GM06990 (cell line): ENCODE measurements at places on chromosomes 5 and 9.
A peak's percentile ranks its signal among the peaks of the same experiment; 100 is the strongest.

DNA sequence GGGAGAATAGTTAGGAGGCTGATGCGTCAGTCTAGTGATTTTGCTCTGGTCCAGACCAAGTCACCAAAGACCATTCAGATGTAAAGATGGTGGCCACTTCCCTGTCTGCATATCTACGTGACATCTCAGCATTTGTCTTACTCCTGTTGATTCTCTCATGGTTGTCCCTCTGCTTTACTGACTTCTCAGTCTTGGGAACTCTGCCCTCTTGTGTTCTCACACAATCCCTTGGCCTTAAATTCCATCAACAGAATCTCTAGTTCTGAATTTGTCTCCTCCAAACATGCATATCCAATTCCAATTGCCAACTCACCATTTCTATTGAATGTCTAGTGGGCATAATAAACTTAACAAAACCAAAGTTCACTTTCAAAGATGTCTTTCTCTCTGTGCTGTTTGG is 147.8 kb downstream of the SLC24A2 start:
- no peak for DNase-seq

GRCh38 chr5:91848453-91848852 is 465.3 kb upstream of the ARRDC3 start:
- no peak for DNase-seq

GRCh38 chr5:137361280-137361679 is 137.8 kb downstream of the SPOCK1 start:
- DNase-seq: no peak

DNA sequence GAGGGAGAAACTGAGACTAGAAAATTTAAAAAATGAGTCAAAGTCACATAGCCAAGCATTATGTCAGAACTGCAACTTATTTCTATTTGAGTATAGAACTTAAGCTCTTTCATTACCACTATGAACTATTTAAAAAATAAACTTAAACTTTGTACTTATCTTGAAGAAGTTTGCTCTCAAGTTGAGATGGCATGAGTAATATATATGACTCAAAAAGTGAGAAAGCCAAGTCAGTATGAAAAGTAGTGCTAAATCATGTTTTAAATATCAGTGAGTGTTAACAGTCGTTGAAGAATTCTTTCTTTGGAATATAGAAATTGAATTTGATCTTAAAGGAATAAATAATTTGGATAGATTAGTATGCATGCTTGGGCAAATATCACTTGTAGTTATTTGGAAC is 36.3 kb upstream of the CDH10 start:
- no peak for DNase-seq

GRCh38 chr5:107618242-107618641 is 52.5 kb downstream of the EFNA5 start:
- no peak for DNase-seq

- DNase-seq: no peak
These were observed 225.6 kb downstream of the SPOCK1 start for GRCh38 chr5:137273511-137273910.

DNA sequence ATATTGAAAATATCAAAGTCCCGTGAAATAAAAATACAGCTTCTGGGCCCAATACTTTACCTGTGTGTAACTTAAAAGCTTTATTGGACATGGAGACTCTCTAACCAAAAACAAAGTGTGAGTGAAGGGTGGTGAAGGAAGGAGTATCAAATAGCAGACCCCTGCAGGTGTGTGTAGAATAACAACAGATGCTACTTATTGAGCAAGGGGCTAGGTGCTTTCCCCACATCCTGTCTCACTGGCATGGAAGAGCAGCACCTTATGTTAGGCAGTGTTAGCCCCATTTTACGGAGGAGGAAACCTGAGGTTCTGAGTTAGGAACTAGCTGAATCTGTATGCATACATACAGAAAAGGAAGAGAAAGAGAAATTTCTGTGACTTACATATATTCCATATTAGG is 21.8 kb downstream of the SLIT3 start:
- no peak for DNase-seq

DNA sequence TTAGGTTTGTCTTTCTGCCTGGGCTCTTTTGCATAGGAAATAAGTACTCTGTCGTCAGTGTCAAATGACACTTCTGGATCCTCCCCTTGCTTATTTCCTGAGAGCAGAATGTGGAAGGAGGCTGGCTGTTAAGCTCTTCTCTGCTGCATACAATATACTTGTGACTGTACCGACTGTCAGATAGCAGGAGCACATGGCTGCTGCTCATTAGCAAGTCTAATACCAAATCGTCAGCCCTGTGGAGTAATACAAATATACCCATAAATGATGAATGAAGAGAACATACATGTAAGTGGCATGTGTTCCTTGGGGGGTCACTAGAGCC is at the start of gene GPR151:
Gene GPR151, minus strand, starts transcription at position 40 of the 325 bp plus-strand sequence. CDS start 77 bp downstream, outside the sequence.
- no peak for DNase-seq

GRCh38 chr5:72065751-72066255 is 41.5 kb upstream of the MAP1B start:
- no peak for DNase-seq

DNA sequence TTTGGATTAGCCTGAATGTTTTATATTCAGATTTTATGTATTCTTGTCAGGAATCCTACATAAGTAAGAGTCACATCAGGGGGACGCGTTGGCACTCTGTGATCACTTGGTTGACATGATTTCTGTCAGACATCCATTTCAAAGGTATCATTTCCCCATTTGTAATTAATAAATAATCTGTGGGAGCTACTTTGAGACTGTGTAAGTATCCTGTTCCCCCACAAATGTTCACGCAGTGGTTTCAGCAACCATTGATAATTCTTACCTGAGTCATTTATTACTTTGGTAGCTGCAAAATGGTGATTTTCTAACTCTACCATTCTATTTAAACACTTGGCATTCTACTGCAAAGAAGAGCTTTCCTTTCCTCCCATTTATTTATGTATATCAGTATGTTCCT is 56.9 kb upstream of the TBC1D2 start:
- no peak for DNase-seq

GRCh38 chr5:622359-622758 is 10.2 kb downstream of the CEP72 start:
- no peak for DNase-seq

- DNase-seq: no peak
These were observed 658 bp downstream of the PDCD1LG2 start for GRCh38 chr9:5510989-5511388.

DNA sequence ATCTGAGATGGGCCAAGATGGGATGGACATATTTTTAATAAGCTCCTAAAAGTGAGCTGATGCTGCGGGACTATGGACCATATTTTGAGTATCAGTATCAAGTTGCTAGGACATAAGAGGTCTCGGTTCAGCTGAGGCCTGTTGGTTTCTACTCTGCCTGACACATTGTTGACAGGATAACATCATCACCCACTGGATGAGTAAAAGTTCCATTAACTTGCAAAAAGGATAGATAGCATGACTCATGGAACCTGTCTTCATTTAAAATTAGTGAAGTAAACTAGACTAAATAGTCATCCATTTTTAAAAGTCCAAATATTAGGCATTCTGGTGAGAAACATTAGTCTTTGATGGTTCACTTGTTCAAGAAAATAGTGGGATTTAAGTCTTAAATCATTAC is 33.3 kb downstream of the PARP8 start:
- DNase-seq: no peak

- no peak for DNase-seq
These were observed 8.8 kb upstream of the CEP72 start for GRCh38 chr5:603081-603998.

- no peak for DNase-seq
These were observed 825.0 kb downstream of the TLR4 start for GRCh38 chr9:118529210-118529609.

DNA sequence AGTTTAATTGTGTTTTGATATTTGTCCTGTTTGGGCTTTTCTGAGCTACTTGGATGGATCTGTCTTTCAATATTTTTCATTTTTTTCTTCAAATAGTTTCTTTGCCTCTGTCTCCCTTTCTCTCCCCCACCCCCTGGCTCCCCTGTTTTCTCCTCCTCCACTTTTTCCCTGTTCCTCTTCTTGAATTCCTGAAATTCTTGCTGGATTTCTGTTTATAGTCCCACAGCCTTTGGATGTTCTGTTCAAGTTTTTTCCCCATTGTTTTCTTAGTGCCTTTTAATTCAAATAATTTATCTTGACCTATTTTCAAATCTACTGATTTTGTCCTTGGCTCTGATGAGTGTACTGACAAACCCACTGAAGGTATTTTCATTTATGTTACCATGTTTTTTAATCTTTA is 113.0 kb downstream of the VPS13A start:
- no peak for DNase-seq

DNA sequence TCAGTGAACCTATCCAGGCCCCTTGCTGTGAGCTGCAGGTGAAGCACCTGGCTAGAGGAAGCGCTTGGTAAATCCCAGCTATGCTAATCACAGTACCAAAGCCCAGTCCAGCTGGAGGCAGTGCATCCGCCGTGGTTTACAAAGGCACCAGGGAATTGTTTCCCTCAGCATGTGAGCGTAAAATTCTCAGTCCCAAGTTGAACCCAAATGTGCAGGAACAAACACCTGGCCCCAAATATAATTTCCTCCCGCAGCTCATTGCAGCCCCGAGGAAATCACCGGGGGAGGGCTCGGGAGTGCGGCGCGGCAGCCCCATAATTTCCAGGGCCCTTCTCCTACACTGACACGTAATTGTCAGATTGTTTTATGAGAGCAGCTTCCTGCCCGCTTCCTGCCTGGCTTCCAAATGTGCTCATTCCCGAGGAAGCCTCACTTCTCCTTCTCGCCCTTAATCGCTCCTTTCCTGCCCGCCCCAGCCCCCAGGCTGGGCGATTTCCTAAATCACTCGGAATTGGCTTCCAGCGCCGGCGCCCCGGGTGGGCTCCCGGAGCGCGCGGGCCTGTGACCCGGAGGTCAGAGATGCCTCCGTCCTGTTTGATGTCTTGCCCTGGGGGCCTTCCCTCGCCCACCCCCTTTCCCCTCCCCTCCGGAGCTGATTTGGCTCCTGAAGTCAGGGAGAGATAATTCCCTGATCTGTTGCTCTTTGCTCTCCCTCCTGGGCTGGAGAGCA is 134.4 kb downstream of the FGF1 start:
- no peak for DNase-seq

DNA sequence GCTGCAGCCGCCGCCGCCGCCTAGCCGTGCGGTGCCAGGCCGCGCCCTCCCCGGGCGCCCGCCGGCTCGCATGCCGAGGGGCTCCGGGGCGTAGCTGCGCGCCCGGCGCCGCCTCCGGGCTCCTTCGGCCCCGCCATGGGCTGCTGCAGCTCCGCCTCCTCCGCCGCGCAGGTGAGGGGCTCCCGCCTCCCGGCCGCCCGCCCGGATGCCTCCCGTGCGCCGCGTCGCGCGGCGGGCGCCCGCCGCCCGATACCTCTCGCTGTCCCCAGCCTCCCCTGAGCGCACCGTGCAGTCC is 230 bp downstream of the SLC44A1 start:
- DNase-seq: no peak

DNA sequence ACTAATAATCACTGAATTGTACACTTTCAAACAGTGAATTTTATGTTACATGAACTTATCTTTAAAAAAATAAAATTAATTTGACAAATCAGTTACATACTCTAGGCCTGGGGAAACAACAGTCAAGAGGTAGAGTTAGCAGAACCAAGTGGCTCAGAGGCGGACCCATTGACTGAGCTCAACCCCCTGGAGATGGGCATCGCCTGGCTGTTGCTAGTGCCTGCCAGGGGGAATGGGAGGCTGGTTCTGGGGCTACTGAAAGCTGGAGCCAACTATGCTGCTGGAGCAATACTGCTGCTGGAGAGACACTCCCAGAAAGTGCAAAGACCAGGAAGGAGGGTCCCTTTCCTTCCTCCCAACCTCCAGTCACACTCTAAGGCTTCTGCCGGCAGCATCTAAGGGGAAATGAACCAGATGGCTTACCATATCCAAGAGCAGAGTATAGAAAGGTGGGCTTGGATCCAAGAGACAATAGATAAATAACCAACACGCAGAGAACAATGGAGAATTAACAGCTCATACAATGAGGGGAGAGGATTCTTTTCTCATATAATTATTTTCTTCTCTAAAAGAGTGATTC is 40.3 kb upstream of the ANKRD55 start:
- DNase-seq: no peak

GRCh38 chr9:107841076-107841475 is 351.5 kb upstream of the KLF4 start:
- no peak for DNase-seq

DNA sequence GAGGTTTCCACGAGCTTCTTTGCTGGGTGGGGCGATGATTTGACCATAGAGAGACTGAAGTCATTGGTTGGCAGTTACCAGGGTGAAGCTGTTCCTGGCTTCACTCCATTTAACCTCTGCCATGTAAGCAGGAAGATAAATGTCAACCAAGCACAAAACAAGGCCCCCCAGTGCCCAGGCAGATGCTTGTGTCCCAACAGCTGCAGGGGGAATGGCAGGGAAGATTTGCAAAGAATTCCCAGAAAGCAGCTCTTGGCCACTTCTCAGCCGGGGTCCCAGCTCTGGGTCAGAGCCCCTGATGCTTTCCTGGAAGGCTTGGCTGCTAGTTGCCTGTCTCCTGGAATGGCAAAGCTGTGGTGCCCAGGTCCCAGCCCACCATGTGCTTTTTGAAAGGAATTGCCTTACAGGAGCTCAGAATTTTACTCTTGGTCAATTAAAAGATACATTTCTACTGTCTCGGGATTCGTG is 383.4 kb downstream of the ENC1 start:
- no peak for DNase-seq

- peak; percentile 77 for DNase-seq
These were observed 115.4 kb downstream of the LHX2 start for GRCh38 chr9:124126648-124127646.

DNA sequence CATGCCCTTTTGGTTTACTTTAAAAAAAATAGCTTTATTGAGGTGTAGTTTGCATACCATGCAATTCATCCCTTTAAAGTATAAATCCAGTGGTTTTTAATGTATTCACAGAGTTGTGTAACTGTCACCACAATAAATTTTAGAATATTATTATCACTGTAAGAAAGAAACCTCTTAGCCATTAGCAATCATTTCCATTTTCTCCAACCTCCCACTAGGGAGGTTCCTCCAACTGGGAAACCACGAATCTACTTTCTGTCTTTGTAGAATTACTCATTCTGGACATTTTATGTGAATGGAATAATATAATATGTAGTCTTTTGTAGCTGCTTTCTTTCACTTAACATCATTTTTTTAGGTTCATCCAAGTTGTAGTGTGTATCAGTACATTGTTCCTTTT is 43.5 kb downstream of the UNC13B start:
- DNase-seq: no peak

DNA sequence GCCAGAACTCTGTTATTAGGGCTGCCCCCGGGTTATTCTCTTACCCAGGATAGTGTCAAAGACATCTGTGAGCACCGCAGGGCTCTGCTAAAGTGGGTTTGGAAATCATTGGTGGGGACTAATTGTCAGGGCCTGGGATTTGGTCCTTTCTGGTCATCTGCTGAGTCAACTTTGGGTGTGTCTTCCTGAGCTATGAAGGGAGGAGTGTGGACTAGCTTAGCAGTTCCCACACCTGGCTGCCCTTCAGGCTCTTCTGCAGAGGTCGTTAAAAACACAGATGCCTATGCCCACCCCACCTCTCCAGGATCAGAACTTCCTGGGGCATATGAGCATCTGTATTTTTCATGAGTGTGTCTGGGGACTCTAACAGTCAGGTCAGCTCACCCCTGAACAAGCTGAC is 352.2 kb downstream of the SLIT3 start:
- no peak for DNase-seq

GRCh38 chr9:82923912-82924605 is 138.9 kb downstream of the RASEF start:
- no peak for DNase-seq
